ENCODE measurements at places on chromosomes 3 and 15. TPM values are rescaled to one million over a fixed set of nuclear protein-coding genes. Genes with fewer than 3 reads are reported as not detected.

The USP8 gene
- 62.1 TPM for total RNA-seq

The CCRL2 gene
- total RNA-seq, result 2.8 TPM

- peaks cover 3% of the 10 kb centered on the region for H3K4me1 ChIP-seq
- no peaks in the 10 kb centered on the region for H3K27me3 ChIP-seq
- peak; percentile 47 for DNase-seq
Measured at GRCh38 chr15:90300988-90301706, 35.7 kb downstream of the NGRN start.

- H3K27me3 ChIP-seq, result no peaks in the 10 kb centered on the region
- H3K4me1 ChIP-seq, result no peaks in the 10 kb centered on the region
- peaks cover 2% of the 10 kb centered on the region for H3K36me3 ChIP-seq
- no peak for DNase-seq
Measured at GRCh38 chr3:14685179-14685578, 10.2 kb downstream of the C3orf20 start.

The CFAP161 gene
- 0.21 TPM for total RNA-seq

- no peak for DNase-seq
- H3K36me3 ChIP-seq, result no peaks in the 10 kb centered on the region
- H3K27me3 ChIP-seq, result no peaks in the 10 kb centered on the region
- no peak overlapping the region for H3K4me3 ChIP-seq
Measured at GRCh38 chr3:86895202-86895601, 95.7 kb downstream of the VGLL3 start.

DNA sequence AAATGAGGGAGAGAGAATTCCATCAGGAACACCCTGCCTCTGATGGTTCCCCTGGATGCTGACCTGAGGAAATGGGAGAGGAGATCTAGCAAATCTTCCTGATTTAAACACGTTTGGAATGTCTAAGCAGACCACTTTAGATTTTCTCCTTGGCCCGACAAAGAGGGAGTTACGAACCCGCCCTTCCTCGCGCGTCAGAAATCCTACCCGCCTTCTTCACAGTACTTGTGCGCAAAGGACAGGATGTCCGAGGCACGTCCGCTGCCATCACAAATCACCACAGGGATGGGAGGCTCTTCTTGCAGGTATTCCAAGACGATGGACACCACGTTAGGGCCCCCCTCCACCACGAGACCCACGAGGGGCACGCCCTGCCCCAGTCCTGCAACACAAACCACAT, 38.6 kb downstream of the TRPM1 start:
- no peak overlapping the region for H3K4me3 ChIP-seq
- DNase-seq, result no peak
- H3K27ac ChIP-seq, result no peak overlapping the region
- no peaks in the 10 kb centered on the region for H3K4me1 ChIP-seq
- H3K36me3 ChIP-seq, result no peaks in the 10 kb centered on the region

The KLHDC8B gene
- total RNA-seq, result 7.1 TPM

The RAD54L2 gene
- total RNA-seq, result 40.5 TPM

DNA sequence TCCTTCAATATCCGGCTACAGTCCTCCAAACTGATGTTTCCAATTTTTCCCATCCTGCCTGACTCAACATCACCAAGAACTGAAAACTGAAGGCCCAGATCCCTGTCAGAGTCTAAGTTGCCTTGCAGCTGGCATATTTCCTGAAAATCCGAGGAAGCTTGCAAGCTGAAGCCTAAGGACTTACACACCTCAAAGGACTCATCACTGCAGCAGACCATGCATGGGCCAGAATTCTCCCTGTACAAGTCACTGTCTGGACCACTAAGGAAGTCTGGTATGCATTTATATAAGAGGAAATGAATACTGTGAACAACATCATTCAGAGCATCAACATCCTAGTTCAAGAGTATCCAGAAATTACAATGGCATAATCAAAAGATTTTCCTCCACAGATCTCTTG, 548.8 kb upstream of the MDFIC2 start:
- peaks cover 2% of the 10 kb centered on the region for H3K27me3 ChIP-seq
- DNase-seq, result no peak
- H3K4me3 ChIP-seq, result no peak overlapping the region
- H3K36me3 ChIP-seq, result peaks cover 8% of the 10 kb centered on the region
- no peak overlapping the region for H3K27ac ChIP-seq
- no peaks in the 10 kb centered on the region for H3K4me1 ChIP-seq

The WWTR1 gene
- 0.57 TPM for total RNA-seq

GRCh38 chr3:23183731-23184130, 19.4 kb upstream of the UBE2E2 start:
- no peak overlapping the region for H3K4me3 ChIP-seq
- DNase-seq, result no peak
- H3K4me1 ChIP-seq, result no peaks in the 10 kb centered on the region
- H3K27ac ChIP-seq, result no peak overlapping the region
- H3K27me3 ChIP-seq, result peaks cover 4% of the 10 kb centered on the region

GRCh38 chr3:154132777-154133375, 11.7 kb downstream of the ARHGEF26 start:
- peaks cover 18% of the 10 kb centered on the region for H3K27me3 ChIP-seq
- H3K4me3 ChIP-seq, result no peak overlapping the region
- no peak overlapping the region for H3K27ac ChIP-seq
- DNase-seq, result no peak
- H3K36me3 ChIP-seq, result no peaks in the 10 kb centered on the region

GRCh38 chr15:64182859-64183370, 20.1 kb upstream of the PPIB start:
- H3K27ac ChIP-seq, result no peak overlapping the region
- H3K36me3 ChIP-seq, result peaks cover 24% of the 10 kb centered on the region
- no peaks in the 10 kb centered on the region for H3K27me3 ChIP-seq
- H3K4me3 ChIP-seq, result no peak overlapping the region

DNA sequence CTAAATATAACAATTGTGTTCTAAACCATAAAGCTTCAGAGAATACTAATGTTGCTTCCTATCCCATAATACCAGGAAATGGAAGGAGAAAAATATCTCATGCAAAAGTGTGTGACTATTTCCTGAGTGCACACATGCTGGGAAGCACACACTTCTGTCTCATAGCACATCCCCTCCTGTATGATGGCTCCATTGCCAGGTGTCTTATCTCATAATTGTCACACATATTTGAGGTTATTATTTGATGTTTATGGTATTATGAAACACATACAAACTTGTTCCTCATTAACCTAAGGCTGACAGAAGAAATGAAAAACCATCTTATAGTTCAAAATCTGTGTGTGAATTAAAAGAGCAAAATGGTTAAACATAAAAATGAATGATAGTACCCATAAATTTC, 65.4 kb downstream of the SERP1 start:
- peaks cover 43% of the 10 kb centered on the region for H3K36me3 ChIP-seq
- H3K27ac ChIP-seq, result no peak overlapping the region
- peaks cover 8% of the 10 kb centered on the region for H3K27me3 ChIP-seq
- no peak for DNase-seq

The MEX3B gene
- 1.8 TPM for total RNA-seq

GRCh38 chr3:25678581-25678980, 13.9 kb upstream of the TOP2B start:
- no peaks in the 10 kb centered on the region for H3K36me3 ChIP-seq
- no peak overlapping the region for H3K27ac ChIP-seq
- H3K4me1 ChIP-seq, result no peaks in the 10 kb centered on the region
- H3K27me3 ChIP-seq, result no peaks in the 10 kb centered on the region
- DNase-seq, result no peak

DNA sequence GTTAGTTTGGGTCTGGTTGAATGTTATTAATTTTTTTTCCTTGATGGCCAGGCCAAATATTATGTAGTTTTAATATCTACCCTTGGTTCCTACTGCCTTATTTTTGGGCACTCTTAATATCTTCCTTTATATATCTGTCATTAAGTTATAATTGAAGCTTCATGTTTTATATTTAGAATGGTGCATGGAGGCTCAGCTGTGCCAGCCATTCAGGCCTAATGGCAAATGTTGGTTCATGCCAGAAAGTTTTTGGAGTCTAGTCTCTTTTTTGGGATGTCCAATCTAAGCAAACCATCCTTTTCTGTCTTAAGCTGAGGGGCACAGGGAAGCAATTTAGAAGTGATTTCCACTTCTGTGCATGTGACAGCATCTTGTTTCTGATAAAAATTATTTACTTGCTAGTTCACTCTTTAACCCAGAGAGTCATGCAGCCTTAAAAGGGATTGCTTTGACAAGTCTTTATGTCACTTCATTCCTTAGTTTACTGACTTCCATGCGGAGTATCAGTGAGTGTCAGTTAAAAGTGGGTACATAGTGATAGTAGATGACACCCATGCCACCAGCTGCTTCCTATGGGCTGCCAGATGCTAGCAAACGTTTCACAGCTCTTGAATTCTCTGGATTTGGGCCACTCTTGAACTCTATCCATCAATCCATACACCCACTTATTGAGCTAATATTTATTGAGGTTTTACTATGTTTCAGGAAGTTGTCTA, 33.0 kb downstream of the MITF start:
- no peak overlapping the region for H3K4me3 ChIP-seq
- no peaks in the 10 kb centered on the region for H3K27me3 ChIP-seq
- no peaks in the 10 kb centered on the region for H3K4me1 ChIP-seq
- DNase-seq, result no peak

DNA sequence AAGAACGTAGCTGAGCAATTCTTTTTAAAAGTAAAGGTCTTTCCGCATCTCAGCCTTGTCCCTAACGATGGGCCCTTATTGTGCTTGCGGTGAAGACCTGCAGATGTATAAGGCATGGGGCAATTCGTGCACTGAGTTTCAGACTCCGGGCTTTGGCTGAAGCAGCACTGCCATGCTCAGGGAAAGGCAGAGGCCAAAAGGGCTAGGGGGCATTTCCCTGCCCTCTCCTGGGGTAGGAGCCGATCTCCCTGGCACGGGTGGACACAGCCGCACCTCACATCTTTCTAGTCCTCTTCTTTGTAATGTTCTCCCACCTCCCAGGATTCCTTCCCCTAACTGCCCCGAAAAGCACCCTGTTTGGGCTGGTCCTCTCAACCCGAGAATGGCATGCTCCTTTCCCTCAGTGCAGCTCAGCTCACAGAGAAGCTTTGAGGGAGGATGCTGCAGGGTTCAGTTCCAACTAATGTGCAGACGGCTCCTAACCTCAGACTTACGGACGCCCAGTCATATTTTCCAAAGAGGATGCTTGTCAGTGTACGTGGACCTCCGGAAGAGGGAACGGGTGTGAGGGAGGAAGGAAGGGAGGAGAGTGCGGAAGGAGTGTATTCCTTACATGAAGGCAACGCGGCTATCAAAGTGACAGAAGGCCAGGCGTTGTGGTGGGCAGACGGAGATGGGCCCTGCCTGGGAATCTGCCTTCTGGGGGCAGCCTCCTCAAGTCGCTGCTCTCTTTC, 61.2 kb downstream of the SYNM start:
- no peaks in the 10 kb centered on the region for H3K4me1 ChIP-seq
- DNase-seq, result no peak
- no peak overlapping the region for H3K4me3 ChIP-seq
- H3K27me3 ChIP-seq, result no peaks in the 10 kb centered on the region
- no peak overlapping the region for H3K27ac ChIP-seq
